ENCODE measurements at places on chromosomes 5 and 9.

- DNase-seq, result no peak
Observed at GRCh38 chr5:141940695-141941271, 17.1 kb downstream of the DELE1 start.

GRCh38 chr9:34267660-34268059, 61.4 kb downstream of the KIF24 start:
- no peak for DNase-seq

- DNase-seq, result no peak
Observed at GRCh38 chr5:133521801-133522200, 90.5 kb downstream of the FSTL4 start.

DNA sequence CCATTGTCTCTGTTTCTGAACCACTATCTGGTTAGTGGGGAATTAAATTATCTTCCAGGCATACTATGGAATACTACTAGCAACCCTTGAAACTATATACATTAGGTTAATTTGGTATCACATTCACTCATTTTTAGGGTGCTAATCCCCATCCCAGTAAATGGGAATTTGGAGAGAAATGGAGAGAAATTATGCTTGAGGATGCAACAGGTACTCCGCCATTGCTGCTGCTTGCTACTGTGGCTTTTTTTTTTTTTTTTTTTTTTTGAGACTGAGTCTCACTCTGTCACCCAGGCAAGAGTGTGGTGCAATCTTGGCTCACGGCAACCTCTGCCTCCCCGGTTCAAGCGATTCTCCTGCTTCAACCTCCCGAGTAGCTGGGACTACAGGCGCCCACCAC, 66.1 kb downstream of the AK8 start:
- DNase-seq, result no peak

- DNase-seq, result no peak
Observed at GRCh38 chr5:167012123-167013034, 1279.1 kb upstream of the WWC1 start.

GRCh38 chr9:34984049-34984448, 5.5 kb upstream of the DNAJB5 start:
- DNase-seq, result no peak

GRCh38 chr5:88644676-88645075, 238.3 kb downstream of the MEF2C start:
- DNase-seq, result no peak

DNA sequence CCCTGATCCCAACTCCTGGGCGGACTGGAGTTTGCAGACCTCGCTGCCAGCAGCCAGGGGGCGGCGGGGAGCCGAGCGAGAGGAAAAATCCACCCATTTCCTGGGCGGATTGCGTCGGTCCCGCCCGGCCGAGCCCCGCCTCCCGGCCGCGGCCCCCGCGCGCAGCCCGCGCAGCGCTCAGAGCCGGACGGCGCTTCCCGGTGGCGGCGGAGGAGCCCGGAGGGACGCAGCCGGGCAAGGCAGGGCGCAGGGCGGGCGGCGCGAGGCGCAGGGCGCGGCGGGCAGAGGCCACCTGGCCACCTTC, at the start of gene OLFM1:
Gene OLFM1, plus strand, starts transcription at position 180 of the 304 bp plus-strand sequence. CDS start 322 bp downstream, outside the sequence.
- peak; percentile 5 for DNase-seq

GRCh38 chr9:27470291-27470856, 53.7 kb upstream of the IFNK start:
- no peak for DNase-seq

- no peak for DNase-seq
Observed at GRCh38 chr5:920321-920720, 27.6 kb downstream of the TRIP13 start.

DNA sequence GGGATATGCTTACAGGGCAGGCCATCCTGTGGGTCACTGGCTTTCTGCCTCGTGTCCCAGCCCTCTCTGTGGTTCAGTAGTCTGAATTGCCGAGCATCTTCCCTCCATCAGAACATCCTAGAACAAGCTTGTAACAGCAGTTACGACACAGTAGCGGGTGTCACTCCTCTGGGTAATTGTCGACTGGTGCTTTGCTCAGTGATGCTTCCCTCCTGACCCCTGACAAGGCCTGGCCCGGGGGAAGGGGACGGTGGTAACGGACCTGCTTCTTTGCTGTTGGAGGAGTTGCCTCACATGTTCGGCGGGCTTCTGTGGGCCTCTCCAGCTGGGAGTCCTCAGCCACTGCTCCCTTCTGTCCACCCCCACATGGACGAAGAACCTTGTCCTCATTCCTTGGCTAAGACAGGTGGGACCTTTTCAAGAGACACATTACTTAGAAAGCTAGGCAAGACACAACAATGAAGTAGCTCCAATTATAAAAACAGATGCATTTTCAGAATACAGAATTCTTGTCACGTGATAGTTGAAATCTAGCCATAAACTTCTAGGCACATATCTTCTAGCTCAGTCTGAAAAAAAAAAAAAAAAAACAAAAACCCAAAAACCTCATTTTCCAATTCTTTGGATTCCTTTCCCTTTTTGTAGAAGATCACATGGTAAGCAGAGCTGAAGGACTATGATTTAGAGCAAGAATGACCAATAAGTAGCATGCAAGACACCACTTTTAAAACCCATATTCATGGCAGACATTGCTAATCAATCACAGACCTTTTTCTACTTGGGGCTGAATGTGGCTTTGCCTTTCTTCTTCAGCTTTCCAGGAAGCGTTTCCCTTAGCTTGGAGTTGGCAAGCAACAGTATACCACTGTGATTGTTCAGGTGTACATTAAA, 25.0 kb downstream of the HMCN2 start:
- no peak for DNase-seq

DNA sequence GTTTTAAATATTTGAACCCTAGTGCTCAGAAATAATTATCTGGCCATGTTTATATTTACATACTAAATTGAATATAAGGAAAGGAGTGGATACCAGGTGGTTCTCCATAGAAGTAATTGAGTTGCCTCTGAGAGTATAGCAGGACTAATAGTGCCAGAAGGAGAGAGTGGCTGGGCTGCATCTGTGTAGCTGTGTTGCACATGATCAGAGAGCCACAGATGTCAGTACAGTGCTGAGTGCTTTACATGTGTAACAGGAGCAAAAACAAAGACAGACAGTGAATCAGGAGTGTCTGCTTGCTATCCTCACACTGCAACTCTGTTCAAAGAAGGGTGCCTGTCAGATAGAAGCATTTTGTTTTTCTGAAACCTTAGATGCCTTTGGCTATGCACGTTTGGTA, 353.9 kb upstream of the PAPPA start:
- no peak for DNase-seq

DNA sequence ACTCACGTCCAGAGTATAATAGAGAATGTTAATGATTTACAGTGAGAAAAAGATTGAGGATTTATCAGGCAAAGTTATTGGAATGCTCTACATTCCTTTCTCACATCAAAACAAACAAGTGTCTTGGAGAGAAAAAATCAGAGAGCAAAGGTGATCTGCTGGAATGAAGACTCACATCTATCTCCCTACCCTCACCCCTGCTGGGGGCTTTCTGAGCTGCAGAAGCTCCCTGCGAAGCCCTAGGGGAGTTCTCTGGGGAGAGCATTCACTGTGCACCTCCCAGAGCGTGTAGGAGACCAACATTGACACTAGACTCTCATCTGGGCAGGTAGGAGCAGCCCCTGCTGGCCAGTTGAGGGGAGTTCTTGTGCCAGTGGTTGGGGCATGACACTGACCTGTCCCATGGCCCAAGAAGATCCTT, 76.6 kb upstream of the ADAMTS16 start:
- DNase-seq, result no peak

DNA sequence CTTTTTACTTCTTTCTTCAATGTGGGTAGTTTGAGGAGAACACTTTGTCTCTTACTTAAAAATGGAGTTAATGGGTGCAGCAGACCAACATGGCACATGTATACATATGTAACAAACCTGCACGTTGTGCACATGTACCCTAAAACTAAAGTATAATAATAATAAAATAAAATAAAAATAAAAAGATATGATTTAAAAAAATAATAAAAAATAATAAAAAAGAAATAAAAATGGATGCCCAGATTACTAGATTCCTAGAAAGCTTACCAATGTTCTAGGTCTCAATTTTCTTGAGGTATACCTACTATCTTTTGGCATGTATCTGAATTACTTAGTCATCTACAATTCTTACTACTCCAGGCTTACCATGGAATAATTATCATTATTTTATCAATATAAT, 2001.6 kb upstream of the CDH9 start:
- DNase-seq, result no peak

- no peak for DNase-seq
Observed at GRCh38 chr5:109351988-109352864, 57.5 kb downstream of the PJA2 start.

All from fibroblast of skin of left quadriceps (primary cell).